Activated T-cell treated with anti-CD3 and anti-CD28 coated beads for 24 hours (primary cell): ENCODE measurements at places on chromosomes 7 and 10.

- no peak for DNase-seq
These were observed 168.4 kb downstream of the BTAF1 start for GRCh38 chr10:92091965-92092364.

DNA sequence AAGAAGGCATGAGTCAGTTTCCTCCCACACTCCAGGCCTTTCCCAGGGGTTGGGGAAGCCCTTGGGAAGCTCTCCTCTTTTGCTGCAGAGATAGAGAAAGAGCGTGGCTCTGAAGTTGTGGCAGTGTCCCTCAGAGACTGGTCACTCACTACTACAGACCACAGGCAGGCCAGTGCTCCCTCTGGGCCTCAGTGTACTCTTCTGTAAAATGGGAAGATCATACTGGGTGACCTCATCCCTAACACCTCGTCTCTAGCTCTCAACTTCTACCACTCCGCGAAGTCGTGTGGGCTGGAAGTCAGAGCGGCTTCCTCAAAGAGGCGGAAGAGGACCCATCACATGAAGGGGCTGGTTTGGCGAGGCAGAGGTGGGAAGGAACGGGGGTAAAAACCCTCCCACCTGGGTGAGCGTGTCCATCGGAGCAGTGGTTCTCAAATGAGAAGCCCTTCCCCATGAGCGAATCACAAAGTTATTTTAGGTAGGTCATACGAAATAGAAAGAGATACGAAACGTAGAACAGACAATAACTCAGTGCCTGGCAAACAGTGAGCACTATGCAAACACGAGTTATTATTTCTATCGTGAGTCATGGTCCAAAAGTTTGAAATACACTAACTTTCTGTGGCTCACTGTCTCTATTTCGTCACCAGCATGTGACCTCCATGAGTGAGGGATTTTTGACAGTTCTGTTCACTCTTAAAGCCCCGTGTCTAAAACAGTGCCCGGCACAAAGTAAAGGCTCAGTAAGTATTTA, 32.7 kb downstream of the PRKAG2 start:
- DNase-seq: no peak

- no peak for DNase-seq
These were observed 17.5 kb downstream of the CFAP69 start for GRCh38 chr7:90262438-90262837.

DNA sequence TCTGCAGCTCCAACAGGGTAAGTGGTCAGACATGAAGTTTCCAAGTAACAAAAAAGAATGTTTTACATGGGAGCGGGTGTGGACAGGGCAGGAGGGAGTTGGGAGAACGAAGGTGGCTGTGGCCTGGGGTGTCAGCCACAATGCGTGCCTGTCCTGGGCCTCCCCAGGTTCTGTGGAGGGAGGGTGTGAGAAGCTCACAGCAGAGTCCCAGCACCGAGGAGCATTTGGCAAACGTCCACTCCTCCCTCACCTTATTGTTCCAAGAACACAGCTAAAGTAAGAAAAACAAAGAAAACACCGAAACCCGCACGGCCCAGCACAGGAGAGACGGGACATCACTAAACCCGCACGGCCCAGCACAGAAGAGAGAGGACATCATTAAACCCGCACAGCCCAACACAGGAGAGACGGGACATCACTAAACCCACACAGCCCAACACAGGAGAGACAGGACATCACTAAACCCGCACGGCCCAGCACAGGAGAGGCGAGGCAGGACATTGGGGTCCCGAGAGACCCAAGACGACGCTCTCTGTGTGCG, 226.4 kb downstream of the MAD1L1 start:
- DNase-seq: no peak

- no peak for DNase-seq
These were observed 649.0 kb downstream of the LRMDA start for GRCh38 chr10:76080451-76080850.

- no peak for DNase-seq
These were observed 94.1 kb downstream of the PFKFB3 start for GRCh38 chr10:6296828-6297251.

- no peak for DNase-seq
These were observed 5.1 kb downstream of the SYNPO2L start for GRCh38 chr10:73650537-73651331.

DNA sequence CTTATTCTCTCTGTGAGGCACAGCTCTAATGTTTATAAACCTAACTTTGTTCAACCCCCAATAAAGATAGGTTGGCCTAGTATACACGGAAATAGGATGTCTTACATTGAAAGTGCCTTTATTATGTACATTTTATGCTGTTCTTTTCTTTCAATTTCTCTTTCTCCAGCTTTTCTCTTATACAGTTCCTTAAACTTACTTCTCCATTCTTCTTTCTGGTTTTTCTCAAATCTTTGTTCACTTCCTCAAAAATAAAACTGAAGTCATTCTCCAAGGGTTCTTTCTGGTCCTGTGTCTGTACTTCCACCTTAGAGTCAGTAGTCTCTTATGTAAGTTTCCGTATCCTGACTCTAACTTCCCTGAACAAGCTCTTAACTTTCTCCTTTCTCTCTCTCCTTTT, 29.2 kb upstream of the NAMPT start:
- DNase-seq: no peak

DNA sequence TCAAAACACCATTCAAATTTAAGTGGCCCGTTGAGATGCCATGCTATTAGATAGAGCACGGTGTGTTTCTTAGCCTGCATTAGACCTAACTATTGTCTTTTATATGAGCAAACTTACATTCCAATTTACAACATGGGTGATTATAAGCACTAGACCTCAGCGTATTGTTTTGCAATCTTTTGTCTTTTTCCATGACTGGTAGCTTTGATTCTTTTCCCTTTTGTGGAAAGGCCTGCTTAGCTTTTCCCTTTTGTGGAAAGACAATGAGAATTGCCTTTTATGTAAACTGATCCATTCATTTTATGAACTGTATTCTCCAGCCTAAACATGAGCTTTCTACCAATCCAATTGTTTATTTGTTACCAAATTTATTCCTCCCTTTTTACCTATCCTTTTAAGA, 823.1 kb downstream of the CCSER2 start:
- DNase-seq: no peak

DNA sequence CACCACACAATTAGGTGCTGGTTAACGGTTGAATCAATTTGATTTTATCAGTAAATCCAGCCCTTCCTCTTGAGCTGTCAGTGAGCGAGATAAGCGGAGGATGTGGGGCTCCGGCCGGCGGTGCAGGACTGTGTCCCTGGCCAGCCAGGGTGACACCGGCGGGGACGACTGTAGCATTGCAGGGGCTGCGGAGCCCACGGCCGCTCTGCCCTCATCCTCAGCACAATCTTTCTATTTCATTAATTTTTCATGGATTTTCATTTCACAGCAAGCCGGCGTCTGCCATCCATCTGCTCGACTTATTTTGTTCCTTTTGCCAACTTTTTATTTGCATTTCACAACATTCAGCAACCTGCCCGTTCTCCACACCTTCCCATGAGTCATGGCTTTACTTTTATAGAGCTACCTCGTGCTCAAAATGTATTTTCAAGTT, 4.7 kb downstream of the ADARB2 start:
- no peak for DNase-seq

GRCh38 chr7:5489991-5490536, 66.4 kb upstream of the TNRC18 start:
- DNase-seq: no peak

DNA sequence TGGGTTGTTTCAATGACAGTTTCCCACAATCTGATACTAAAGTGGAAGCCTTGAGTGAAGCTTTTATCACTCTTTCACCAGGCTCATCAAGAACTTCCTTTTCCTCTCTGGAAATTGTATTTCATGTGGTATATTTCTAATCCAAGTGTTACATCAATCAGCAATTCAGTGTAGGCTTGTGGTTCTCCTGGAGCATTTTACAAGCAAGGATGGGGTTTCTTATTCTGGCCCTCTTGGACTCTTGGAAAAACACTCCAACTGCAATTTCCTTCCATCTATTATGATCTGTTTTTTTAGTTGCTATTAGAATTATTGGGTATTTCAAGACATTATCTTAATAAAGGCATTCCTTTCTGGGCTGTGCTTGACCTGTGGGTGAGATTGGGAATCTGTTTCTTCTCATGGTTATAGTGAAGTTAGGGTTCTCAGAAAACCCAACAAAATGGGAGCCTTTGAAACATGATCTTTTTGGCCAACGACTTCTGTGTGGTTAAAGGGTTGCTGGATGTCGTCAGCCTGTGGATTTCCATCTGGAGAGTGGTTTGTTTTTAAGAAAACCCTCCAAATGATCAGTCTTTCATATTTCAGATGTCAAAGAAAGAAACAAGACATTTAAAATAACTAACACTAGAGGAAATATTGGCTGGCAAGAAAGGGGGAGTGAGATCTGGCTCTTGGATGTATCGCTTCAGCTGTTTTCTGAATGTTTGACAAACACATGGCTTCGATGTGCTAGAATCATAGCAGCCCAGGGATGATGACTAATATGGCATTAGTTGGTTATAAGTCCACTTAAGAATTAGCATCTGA, 540.2 kb downstream of the LRMDA start:
- DNase-seq: no peak

DNA sequence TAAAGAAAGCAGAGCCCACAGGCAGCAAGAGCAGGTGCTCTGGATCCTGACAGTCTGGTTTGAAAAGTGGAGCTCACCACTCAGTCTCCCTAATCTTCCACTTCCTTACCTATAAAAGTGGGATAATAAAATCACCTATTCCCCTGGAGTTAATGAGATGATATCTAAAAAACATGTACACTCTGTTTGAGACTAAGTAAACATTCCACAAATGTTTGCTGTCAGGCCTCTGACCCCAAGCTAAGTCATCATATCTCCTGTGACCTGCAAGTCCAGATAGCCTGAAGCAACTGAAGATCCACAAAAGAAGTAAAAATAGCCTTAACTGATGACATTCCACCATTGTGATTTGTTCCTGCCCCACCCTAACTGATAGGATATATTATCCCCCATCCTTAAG, 1324.5 kb downstream of the XPNPEP1 start:
- no peak for DNase-seq

GRCh38 chr10:71618176-71618575, 101.4 kb downstream of the C10orf105 start:
- no peak for DNase-seq

DNA sequence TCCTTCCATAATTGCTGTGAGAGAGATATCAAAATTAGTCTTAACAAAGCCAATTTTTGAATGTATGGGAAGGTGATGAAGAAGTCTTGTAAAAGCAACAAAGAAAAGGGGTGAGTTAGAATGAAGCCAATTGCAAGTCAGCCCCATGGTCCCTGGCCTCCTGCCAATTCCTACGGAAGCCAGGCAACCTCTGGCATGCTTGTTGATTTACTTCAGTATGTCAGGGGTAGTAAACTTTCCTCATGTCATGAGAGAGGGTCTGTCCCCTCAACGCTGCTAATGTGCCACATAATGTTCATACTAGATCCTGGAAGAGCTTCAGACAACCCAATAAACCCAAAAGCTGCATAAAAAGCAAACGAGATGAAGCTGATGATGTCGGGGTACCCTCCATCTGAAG, 159.1 kb upstream of the YAE1 start:
- no peak for DNase-seq

DNA sequence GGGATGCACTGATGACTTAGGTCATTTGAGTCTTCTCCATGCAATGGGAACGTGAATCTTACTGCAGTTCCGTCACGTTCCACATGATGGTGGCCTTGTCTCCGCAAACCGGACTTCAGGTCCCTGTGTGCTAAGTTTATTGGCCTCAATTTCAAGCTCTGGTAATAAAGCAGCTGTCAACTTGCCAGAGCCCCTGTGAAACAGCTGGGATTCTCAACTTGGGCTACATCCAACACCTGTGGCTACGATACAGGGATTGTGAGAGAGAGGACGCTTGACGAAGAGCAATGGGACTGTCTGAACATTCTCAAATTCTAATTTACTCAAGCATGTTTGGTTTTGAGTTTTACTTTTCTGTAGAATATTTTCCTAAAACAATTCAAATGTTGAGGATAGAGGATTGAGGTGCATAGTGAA, 174.2 kb downstream of the PTN start:
- DNase-seq: no peak

GRCh38 chr7:85522070-85522469, 335.2 kb upstream of the SEMA3D start:
- no peak for DNase-seq

DNA sequence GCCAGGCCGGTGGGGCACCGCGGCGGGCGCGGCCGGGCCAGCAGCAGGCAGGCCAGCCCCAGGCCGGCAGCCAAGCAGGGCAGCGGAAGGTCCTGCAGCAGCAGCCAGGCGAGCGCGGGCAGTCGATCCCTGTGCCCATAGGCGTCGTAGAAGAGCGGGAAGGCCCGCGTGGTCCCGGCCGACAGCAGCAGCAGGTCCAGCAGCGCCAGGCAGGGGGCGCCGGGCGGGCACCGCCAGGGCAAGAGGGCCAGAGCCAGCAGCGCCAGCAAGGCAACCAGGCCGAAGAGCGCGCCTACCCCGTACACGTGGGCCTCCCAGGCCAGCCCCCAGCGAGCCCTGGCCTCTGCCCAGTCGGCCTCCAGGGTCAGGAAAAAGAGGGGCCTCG, 8.4 kb upstream of the RBM28 start:
- DNase-seq: no peak

DNA sequence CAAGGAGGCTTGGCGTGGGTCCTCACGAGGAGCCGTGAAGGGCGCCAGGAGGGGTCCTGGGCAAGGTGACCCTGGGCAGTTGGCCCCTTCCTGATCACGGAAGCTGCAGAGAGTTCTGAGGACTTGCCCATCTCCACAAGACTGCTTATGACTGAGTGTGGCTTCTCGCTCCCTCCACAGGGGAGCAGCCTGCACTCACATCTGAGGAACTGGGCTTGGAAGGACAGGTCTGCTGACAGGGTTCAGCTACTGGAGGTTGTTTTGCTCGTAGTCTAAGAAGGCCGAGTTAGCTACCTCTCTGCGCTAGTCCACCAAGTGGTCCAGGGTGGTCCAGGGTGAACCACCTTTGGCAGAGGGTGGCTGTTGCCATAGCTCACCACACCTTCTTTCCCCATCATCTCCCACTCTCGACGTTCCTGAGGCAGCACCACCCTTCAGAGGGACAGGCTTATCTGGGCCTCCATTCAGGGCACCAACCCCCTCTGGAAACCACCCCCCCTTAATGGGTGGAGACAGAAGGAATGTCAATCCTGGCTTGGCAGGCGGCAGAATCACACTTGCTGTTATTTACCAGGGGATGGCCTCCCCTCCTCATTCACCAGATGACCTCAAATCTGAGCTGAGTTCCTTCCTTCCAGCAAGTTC, 38.2 kb downstream of the FAM53B start:
- DNase-seq: no peak

GRCh38 chr7:114190387-114190786, 224.2 kb upstream of the FOXP2 start:
- no peak for DNase-seq
